ENCODE measurements at places on chromosomes 11 and 22. TPM values are rescaled to one million over a fixed set of nuclear protein-coding genes. Genes with fewer than 3 reads are reported as not detected.

DNA sequence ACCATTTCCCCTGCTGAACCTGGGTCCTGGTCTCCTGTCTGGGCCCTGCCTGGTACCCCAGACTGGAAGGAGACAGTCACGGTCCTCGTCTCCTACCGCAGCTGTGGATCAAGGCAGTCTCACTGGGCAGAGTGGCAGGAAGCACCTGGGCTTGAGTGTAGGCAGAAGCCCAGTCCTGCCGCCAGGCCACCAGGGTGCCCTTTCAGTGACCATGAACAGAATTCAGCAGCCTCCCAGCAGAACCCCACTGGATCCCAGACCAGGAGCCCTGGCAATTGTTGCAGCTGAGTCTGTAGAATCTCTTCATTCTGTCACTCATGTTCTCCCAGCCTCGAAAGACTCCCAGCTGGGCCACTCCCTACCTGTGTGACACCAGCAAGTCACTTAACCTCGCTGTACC lies 25.5 kb upstream of the CREB3L1 start:
- no peak for DNase-seq

GRCh38 chr11:2355000-2355644 lies 22.0 kb upstream of the CD81 start:
- DNase-seq: no peak

DNA sequence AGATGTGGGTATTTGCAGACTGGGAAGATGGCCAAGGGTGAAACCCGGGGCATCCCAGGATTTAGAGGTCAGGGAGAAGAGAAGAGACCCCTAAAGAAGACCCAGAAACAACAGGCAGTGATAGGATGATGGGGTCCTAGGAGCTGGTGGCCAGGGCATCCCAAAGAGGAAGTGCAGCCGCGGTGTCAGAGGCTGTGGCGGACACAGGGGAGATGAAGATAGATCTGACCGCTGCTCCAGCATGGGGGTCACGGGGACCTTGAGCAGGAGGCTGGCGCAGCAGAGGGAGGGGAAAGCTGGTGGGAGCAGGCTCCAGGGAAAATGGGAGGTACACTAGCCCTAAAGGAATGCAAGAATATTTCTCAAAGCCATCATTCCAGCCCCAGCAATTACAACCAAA lies 47.3 kb downstream of the CTTN start:
- DNase-seq: no peak

- DNase-seq: no peak
Observed at GRCh38 chr22:41201141-41201540, 4.0 kb upstream of the L3MBTL2 start.

DNA sequence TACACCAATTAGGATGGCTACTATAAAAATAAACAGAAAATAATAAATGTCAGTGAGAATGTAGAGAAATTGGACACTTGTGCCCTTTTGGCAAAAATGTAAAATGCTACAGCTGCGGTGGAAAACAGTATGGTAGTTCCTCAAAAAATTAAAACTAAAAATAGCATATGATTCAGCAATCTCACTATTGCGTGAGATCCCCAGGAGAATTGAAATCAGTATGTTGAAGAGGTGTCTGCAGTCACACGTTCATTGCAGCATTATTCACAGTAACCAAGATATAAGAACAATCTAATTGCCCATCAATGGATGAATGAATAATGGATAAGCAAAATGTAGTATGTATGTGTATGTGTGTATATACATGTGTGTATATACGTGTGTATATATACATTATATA lies 6.8 kb downstream of the OR52N2 start:
- no peak for DNase-seq

Gene NRIP3
- total RNA-seq: 3.6 TPM

Gene CSF2RB
- total RNA-seq: 3.3 TPM

Data from sigmoid colon (tissue), 7 donors.